ENCODE measurements at places on chromosomes 7 and 10.

GRCh38 chr7:132410385-132410784, 165.9 kb downstream of the PLXNA4 start:
- DNase-seq, result no peak

DNA sequence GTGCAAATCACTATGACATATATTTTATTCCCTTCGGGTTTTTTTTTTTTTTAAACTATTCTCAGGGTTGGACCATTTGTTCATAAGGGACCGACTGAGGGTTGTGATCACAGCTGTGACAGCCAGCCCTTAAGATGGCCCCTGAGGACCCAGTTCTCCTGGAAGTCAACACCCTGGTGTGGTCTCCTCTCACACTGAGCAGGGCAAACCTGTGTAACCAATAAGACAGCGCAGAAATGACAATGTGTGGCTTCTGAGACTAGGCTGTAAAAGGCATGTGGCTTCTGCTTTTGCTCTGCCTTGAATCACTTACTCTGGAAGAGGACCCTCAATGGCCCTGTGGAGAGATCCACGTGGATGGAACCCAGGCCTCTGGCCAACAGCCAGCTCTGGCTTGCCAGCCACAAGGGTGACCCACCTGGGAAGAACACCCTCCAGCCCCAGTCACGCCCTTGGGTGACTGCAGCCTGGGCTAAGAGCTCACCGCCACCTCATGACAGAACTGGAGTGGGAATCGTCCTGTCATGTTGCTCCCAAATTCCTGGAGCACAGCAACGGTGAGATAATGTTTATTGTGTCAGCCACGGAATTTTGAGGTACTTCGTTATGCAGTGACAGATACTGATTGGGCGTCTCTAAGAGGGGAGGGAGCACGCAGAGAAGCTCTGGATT, 127.1 kb downstream of the CLEC2L start:
- no peak for DNase-seq

DNA sequence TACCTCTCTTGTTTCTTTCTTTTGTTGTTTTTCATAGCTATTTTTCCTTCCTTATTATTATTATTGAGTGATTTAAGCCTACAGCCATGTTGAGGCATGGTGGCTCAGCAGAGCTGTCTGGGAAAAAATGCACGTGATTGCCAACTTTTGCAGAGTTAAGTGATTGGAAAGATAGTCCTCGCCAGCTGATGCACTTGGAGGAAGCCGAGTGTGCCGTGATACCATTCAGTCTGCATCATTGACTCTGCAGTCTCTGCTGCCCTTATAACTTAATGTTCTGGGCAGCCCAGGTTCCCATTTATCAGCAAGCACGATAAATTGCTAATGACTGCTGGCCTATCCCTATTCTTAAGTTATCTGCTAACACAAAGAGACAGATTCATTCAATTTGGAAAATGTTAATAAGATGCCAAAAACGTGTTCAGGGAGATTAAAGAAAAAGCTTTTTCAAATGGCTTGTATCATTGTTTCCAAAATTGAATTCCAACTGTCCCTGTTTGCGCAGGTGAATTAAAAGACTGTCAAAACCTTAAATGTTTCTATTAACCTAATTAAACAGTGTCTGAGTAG, 232.9 kb upstream of the NPY start:
- DNase-seq, result no peak

GRCh38 chr7:122136078-122136477, 8.0 kb downstream of the AASS start:
- DNase-seq, result no peak

GRCh38 chr7:101066141-101066832, 19.0 kb upstream of the TRIM56 start:
- peak; percentile 41 for DNase-seq

DNA sequence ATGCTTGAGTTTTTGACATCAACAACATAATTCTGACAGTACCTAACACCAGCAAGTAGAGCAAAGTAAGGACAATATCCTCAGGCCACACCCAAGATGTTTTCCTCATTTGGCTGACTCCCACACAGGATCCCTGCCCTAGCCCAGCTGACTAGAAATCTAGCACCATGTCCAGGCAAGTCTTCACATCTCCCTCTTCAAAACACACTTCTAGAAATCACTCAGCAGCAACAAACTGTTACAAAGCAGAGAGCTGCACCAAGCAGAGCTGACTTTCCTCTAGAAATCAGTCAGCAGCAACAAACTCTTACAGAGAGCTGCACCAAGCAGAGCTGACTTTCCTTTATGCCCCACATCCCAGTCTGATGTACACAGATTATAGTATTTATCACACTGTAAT, 7.7 kb downstream of the TMEM168 start:
- peak; percentile 30 for DNase-seq

- peak; percentile 28 for DNase-seq
Measured at GRCh38 chr10:1737222-1738061, at the start of gene ADARB2. Gene ADARB2 (minus strand): TSS chr10:1737525.

GRCh38 chr10:30460121-30460520, 26.1 kb downstream of the MAP3K8 start:
- DNase-seq, result no peak

GRCh38 chr7:96314402-96315124, 7.3 kb downstream of the SLC25A13 start:
- peak; percentile 61 for DNase-seq

GRCh38 chr7:34823650-34824258, 165.7 kb downstream of the NPSR1 start:
- DNase-seq, result peak; percentile 74

- DNase-seq, result no peak
Measured at GRCh38 chr10:36211856-36212255, 569.8 kb upstream of the FZD8 start.

GRCh38 chr7:113856010-113856409, 62.8 kb downstream of the PPP1R3A start:
- DNase-seq, result no peak

GRCh38 chr7:124072603-124073309, 39.9 kb upstream of the TMEM229A start:
- peak; percentile 50 for DNase-seq

GRCh38 chr10:48603421-48604038, 1.3 kb downstream of the ARHGAP22 start:
- no peak for DNase-seq

DNA sequence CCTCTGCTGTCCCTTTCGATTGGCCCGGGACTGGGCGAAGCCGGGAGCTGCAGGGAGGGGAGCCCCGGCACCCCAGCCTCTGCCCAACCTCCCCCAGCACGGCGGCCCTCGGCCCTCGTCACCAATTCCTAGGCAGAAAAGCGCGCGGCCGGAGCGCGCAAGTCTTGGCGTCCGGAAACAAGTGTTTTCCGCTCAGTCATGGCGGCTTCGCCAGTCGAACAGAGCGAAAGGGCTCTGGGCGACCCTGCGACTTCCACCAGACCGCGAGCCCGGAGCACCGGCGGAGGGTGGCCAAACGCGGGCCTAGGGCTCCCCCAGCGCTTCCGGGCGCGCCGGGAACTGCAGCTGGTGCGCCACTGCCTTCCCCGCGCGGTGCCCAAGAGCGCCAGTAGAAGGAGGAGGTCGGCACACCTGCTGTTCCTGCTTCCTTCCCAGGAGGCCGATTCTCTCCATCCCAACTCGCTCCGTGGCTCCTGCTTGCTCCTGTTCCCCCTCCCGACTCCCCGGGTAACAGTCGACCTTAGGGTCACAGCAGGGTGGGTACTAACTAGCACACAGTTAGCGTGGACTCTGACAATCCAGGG, 729.9 kb downstream of the ZWINT start:
- DNase-seq, result peak; percentile 25

DNA sequence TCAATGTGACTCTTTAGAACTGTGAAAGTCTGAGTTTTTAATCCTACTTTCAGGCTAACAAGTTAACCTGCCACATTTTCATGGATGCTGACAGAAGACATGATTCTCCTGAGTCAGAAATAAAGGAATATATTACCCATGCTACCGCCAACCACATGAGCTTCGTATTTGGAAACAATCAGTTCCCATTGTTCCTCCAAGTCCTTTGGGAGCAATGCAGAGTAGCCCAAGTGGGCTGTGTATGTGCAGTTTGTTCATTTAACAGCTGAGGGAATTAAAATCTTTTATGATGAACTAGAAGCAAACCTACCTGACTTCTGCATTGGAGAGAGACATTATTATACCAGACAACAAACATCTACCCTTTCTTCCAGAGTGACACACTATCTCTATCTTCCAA, 169.3 kb upstream of the BET1 start:
- DNase-seq, result no peak

DNA sequence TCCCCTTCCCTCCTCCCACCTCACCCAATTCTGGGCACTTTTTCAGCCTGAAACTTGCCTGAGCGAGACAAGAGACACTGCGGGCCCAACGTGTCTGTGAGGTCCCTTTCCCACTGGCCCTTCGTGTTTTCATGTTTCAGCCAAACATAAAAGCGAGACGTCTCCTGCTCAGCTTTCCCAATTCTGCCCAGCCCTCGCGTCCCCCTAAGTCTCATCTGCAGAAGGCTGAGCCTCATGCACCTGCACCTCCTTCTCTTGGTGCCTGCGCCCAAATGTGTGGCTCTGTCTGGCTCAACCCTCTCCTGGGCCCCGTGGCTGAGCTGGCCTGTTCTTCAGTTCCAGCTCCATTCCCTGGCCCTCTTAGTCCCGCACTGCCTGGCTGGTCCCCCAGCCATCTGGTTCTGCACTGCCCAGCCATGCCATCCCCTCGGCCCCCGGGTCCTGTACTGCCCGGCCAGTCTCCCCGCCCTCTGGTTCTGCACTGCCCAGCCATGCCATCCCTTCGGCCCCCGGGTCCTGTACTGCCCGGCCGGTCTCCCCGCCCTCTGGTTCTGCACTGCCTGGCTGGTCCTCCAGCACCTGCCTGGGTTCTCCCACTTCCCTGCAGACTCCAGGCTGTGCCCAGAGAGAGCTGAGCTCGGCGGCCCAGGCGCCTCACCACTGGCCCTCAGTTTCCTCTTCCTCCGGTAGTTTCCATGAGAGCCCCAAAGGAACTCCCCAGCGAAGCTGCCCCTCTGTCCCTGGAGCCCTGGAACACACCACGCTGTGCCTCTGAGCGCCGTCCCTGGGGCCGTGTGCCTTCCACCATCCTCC, 224.1 kb downstream of the DNAJB6 start:
- no peak for DNase-seq

- DNase-seq, result no peak
Measured at GRCh38 chr7:107920048-107920772, 29.2 kb downstream of the DLD start.

- no peak for DNase-seq
Measured at GRCh38 chr7:127245607-127246006, 7.1 kb downstream of the GRM8 start.

DNA sequence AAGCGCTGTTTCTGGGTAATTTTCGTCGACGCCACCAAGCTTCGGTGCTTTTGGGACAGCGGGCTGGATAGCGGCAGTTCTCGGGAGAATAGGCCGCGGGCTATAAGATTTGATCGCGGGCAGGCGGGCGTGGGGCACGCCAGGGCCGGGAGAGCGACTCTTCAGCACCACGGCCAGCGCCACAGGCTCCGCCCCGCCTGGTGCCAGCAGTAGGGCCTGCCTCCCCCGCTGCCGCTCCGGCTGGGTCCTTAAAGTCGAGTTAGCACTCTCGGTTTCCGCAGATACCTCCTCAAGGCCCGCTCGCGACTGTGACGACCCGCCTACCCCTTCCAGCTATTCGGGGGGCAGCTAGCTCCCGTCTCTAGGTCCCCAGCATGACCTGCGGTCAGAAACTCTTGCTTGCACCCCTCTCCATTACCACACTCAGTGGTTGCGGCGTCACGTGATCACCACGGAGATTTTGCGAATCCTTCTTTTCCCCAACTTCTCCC, 9.4 kb downstream of the NXPH1 start:
- DNase-seq, result peak; percentile 27

GRCh38 chr10:110190170-110190569, 17.2 kb upstream of the MXI1 start:
- no peak for DNase-seq

DNA sequence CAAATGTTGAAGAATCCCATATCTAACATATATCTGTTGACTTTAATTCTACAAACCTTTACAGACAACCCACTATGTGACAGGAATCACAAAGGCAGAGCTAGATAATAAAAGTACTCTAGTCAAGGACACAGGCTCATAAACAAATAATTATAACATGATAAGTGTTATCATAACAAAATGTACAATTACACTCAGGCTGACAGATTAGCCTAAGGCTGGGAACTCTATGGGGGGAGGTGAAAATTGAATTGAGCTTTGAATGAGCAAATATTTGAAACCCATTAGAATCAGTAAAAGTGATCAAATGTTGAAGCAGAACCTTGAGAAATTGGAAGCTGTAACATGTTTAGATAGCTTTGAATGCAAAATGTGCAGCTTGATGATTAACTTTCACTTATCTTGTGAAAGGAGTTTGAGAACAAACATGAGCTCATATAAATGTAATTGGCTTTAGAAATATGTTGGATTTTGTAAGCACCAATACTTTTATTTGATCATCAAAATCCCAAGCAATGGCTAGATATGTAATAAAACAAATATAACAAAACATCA, 970.2 kb downstream of the SORCS3 start:
- DNase-seq, result no peak

DNA sequence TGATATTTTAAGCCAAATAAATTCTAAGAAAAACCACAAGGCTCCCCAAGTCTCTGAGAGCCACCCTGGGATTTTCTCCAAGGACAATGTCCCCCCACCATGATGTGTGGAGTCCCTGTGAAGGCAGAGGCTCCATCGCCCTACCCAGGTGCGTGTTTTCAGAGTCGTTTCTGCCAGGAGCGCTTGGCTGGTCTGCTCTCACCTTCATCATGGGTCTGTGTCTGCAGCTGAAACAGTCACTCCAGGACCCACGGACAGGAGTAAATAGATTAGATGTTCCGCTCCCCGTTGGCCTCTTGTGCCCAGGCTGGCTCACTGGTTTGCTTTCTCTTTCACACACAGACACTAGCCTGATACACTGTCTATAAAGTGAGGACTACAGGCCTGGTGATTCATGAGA, 217.5 kb downstream of the SFMBT2 start:
- no peak for DNase-seq

DNA sequence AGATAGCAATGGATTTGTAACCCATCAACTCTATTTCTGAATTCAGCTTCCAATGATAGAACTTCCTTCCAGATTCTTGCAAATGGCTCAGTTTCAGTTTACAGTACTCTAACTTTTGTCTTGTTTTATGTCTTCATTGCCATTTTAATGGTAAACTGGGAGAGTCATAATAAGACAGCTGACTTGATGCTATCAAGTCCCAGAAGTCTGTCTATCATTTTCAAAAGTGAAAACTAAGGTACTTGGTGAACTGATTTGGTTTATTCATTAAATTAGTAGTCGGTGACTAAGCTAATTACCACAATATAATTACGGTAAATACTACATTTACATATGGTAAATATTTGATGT, 25.0 kb downstream of the RTKN2 start:
- DNase-seq, result no peak

- DNase-seq, result no peak
Measured at GRCh38 chr7:136877990-136878389, 9.5 kb downstream of the CHRM2 start.

GRCh38 chr7:157222687-157223086, 84.0 kb downstream of the UBE3C start:
- no peak for DNase-seq

DNA sequence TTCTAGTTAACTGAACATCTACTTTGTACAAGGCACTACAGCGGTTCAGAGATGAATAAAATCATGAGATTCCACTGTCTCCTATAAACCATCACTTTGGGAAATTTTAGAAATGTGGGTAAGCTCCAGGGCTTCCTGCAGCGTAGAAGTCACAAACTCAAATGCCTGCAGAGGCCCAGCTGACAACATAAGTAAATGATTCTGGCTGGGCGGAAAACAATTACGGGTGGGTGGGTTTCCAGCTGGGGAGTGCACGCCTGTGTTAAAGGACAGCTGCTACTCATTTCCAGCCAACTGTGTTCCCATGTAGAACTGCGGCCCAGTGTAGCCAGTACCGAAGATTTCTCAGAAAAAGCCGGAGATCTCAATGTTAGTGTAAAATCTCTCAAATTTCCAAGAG, 69.5 kb upstream of the ATRNL1 start:
- no peak for DNase-seq

All from RWPE1 (cell line).